ENCODE measurements at places on chromosomes 7 and 10.

- DNase-seq, result no peak
Measured at GRCh38 chr10:131745591-131745990, 155.2 kb upstream of the PPP2R2D start.

- DNase-seq, result no peak
Measured at GRCh38 chr10:130924138-130924819, 387.2 kb downstream of the TCERG1L start.

DNA sequence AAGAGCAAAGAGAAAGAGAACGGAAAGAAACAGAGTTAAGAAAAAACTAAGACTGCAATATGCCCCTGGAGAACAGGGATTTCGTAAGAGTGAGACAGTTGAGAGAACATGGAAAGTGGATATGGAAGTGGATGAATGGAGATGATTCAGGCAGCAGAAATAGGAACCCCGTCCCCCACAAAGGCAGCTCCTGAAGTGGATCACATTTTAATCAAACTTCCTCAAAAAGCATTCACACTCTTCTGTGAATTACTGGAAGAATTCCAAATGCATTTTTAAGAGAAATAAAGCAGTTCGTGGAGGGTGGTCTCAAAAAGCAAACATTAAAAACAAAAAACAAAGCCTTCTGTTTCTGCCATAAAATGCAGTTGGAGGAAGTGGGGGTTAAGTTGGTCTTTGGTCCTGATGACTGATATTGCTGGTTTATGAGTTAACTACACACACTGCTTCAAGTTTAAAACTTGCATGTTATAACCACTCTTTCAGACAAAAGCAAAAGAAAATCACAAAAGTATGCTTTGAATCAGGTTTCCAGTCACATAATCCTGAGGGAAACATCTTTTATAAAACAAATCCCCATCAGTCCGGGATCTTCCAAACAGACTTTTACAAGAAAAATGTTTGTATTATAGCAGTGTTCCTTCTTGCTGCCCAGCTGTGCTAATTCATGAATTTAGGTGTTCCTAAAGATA lies 214.3 kb downstream of the FANK1 start:
- no peak for DNase-seq

DNA sequence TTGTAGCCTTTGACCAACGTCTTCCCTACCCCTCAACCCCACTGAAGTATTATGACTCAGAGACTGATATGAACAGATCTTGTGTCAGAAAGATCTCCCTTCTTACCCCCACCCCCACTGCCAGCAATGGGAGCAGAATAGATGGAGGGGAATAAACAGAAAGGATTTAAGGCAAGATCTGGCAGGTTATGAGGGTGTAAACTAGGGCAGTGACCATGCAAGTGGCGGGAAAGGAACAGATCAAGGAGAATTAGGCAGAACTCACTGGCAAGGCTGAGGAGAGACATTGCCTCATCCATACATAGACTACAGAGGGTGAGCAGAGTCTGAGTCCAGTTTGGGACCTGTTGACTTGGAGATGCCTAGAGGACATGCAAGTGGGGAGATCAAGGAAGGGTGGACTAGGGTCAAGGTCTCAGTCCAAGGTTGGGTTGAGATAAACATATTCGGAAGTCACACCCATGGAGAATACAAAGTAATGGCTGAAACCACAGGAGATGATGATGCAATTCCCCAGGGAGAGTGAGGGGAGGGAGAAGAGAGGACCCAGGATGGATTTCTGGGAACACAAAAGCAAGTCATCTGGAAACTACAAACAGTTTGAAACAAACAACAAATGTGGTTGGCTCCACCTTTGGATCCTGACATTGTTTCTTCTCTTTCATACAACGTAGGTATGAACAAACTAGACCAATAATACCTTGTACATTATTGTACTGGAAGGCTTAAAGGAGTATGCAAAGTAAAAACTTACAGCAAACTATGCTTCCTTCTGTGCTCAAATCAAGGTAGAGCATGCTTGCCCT lies 44.9 kb upstream of the IL6 start:
- DNase-seq, result no peak

DNA sequence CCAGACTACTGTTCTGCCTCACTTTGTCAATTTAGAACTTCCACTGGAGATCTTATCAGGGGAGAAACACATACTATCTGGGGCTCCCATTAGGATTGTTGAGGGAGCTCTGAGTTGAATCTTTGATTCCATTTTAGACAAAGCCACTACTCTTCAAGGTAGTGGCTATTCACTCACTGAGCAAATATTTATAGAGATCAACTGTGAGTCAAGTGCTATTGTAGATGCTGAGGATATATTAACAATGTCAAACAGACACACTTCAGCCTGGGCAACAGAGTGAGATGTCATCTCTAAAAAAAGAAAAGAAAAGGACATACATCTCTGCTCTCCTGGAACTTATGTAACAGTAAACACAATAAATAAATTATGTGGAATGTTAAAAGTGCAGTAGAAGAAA lies 315.3 kb downstream of the PTEN start:
- no peak for DNase-seq

DNA sequence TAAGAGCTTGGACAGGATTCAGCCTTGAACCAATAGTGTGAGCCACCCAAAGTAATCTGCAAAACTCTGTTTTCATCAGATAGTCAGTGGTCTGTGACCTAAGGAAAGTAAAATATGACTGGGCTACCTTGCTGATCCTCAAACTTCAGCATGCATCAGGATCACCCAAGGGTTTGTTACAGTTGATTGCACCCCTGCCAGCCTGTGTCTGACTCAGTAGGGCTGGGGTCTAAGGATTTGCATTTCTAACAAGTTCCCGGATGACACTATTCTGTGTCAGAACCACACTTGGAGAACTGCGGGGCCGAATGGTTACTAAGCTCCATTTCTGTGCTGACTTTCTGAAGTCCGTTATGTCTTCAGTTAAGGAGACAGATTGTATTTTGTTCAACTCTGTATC lies 40.6 kb upstream of the TSPAN13 start:
- no peak for DNase-seq

- no peak for DNase-seq
Measured at GRCh38 chr10:119567978-119568377, 25.5 kb upstream of the RGS10 start.

DNA sequence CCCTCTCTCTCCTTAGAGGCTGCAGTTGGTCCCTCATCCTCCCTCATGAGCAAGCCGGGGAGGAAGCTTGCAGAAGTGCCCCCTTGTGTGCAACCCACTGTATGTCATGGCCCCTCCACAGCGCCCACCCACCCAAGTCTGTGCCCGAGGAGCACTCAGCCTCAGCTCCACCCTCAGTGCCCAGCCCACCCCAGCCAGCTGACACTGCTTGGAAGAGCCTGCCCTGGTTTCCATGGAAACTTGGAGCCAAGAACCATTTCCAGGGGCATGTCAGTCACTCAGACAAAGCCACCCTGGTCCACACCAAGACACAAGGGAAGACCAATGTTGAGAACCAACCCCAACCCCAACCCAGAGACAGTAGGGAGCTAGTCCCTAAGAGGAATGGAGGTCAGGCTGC lies 79.5 kb downstream of the PAX2 start:
- DNase-seq, result no peak

DNA sequence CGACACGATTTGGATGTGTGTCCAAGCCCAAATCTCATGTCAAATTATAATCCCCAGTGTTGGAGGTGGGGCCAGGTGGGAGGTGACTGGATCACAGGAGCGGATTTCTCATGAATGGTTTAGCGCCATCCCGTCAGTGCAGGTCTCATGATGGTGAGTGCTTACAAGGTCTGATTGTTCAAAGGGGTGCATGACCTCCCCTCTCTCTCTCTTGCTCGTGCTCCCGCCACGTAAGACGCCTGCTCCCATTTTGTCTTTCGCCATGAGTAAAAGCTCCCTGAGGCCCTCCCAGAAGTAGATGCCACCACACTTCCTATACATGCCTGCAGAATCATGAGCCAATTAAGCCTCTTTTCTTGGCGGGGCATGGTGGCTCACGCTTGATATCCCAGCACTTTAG lies 71.5 kb upstream of the NANOS1 start:
- DNase-seq, result no peak

GRCh38 chr10:67602268-67602950 lies 93.6 kb downstream of the CTNNA3 start:
- no peak for DNase-seq
